ENCODE measurements at places on chromosomes 11 and 22. TPM values are rescaled to one million over a fixed set of nuclear protein-coding genes. Genes with fewer than 3 reads are reported as not detected.
A peak's percentile ranks its signal among the peaks of the same experiment; 100 is the strongest.

GRCh38 chr11:2277008-2277346 is 6.6 kb upstream of the ASCL2 start:
- no peaks in the 10 kb centered on the region for H3K27me3 ChIP-seq
- DNase-seq, result no peak
- no peaks in the 10 kb centered on the region for H3K36me3 ChIP-seq
- H3K4me3 ChIP-seq, result no peak overlapping the region
- H3K4me1 ChIP-seq, result no peaks in the 10 kb centered on the region

DNA sequence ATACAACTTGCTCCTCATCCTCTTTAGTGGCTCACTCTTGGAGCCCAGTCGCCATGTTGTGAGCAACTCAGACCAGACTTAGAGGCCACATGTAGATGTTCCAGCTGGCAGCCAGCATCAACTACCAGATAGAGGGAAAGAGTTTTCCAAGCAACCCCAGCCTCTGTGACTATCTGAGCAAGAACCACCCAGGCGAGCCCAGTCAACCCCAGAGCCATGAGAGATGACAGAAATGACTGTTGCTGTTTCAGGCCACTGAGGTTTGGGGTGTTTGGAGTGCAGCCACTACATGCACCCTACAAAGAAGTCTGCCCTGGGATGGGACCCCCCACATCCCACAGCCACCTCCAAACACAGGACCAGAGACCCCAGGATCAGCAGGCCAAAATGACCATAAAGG is 24.8 kb upstream of the CLDN5 start:
- no peaks in the 10 kb centered on the region for H3K4me1 ChIP-seq
- peaks cover 16% of the 10 kb centered on the region for H3K27me3 ChIP-seq
- H3K36me3 ChIP-seq, result no peaks in the 10 kb centered on the region
- no peak overlapping the region for H3K4me3 ChIP-seq
- DNase-seq, result no peak

DNA sequence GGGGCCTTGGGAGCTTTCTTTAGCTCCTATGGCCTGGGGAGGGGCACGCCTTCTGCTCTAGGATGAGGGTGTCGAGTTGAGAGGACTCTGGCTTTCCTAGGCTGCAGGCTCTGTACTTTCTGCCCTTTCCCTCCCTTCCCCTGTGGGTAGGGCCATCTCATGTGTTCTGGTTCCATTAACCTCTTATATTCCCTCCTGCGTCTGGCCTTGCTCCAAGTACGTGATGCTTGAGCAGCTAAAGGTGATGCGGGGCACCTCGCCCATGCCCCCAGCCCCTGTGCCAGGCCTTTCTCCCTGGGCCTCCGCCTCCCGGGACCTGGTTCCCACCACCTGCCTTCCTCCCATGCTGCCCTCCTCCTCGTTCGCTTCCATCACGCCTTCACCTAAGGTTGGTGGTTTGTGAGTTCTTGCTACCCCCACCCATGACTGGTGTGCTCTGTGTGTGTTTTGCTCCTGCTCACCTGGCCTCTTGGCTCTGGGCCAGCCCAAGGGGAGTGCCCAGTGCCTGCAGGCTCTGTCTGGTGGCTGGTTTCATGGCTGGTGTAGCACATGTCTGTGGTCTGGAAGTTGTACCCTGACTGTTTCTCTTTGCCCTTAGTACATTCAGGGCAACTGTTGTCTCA is 34.1 kb downstream of the PHLDB1 start:
- H3K27me3 ChIP-seq, result no peaks in the 10 kb centered on the region
- H3K4me1 ChIP-seq, result no peaks in the 10 kb centered on the region

DNA sequence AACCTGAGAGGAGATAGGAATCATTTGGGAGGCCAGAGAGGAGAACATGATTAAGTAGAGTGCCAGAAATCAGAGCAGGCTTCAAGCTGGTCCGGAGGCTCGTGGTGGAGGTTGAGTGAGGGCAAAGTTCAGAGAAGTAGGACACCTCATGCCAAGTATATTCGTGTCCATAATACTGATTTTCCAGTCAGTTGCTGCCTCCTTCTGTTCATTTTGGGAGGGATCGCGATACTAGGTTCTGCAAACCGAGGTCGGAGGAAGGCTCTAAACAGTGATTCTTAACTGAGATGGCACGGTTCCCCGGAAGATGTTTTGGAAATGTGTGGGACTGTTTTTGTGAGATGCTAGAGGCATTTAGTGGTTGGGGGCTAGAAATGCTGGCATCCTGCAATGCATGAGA is 13.6 kb upstream of the CD3E start:
- no peaks in the 10 kb centered on the region for H3K27me3 ChIP-seq
- H3K4me1 ChIP-seq, result no peaks in the 10 kb centered on the region
- no peaks in the 10 kb centered on the region for H3K36me3 ChIP-seq
- no peak overlapping the region for H3K4me3 ChIP-seq
- no peak for DNase-seq
- no peak overlapping the region for H3K27ac ChIP-seq

- H3K36me3 ChIP-seq, result no peaks in the 10 kb centered on the region
- no peak overlapping the region for H3K4me3 ChIP-seq
- DNase-seq, result no peak
- no peaks in the 10 kb centered on the region for H3K27me3 ChIP-seq
Observed at GRCh38 chr11:106072804-106073203, 4.3 kb downstream of the KBTBD3 start.

- DNase-seq, result no peak
- H3K27me3 ChIP-seq, result no peaks in the 10 kb centered on the region
- peaks cover 10% of the 10 kb centered on the region for H3K4me1 ChIP-seq
Observed at GRCh38 chr11:124942466-124943253, 6.8 kb upstream of the HEPACAM start.

The SPDYC gene
- not detected for total RNA-seq

GRCh38 chr11:99585606-99586005 is 564.9 kb downstream of the CNTN5 start:
- H3K27ac ChIP-seq, result no peak overlapping the region
- H3K4me1 ChIP-seq, result no peaks in the 10 kb centered on the region
- no peaks in the 10 kb centered on the region for H3K36me3 ChIP-seq
- DNase-seq, result no peak

The POTEH gene
- total RNA-seq, result not detected

The PANX3 gene
- total RNA-seq, result not detected

DNA sequence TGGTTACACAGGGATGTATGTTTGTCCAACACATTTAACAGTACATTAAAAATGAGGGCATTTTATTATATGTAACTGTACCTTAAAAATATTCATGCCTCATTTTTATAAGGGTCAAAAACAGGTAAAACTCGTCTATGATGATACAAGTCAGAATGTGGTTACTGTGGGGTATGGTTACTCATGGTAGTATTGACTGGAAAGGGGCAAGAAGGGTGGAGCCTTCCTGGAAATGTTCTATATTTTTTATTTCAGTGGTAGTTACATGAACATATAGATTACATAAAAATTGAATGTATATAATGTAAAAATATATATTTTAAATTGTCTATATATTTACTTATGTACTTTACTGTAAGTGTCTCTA is 99.8 kb downstream of the STIM1 start:
- no peaks in the 10 kb centered on the region for H3K36me3 ChIP-seq
- no peak for DNase-seq
- no peak overlapping the region for H3K4me3 ChIP-seq
- no peak overlapping the region for H3K27ac ChIP-seq

- peaks cover 2% of the 10 kb centered on the region for H3K27me3 ChIP-seq
- no peak for DNase-seq
- no peaks in the 10 kb centered on the region for H3K36me3 ChIP-seq
- no peak overlapping the region for H3K27ac ChIP-seq
- no peaks in the 10 kb centered on the region for H3K4me1 ChIP-seq
- no peak overlapping the region for H3K4me3 ChIP-seq
Observed at GRCh38 chr11:83306200-83307080, 20.3 kb upstream of the CCDC90B start.

The TIGD3 gene
- total RNA-seq, result 0.48 TPM

The WNT7B gene
- total RNA-seq, result not detected

The SEPTIN3 gene
- total RNA-seq, result 0.12 TPM

DNA sequence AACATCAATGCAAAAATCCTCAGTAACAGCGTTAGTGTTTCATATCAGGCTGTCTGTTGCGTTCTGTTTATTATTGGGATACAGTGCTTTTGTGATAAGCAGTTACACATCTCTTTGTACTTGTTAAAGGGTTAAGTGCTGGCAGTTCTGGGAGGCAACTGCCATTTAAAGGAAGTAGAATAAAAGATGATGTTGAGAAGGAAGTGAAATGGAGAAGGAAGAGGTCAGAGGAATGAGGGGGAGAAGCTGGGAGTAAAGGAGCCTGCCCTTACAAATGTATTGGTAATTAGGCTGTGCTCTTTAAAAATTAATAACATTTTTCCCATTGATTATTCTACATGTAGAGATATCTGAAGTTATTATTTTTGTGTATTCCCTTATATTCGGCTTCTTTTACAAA is 674.7 kb downstream of the NTM start:
- no peaks in the 10 kb centered on the region for H3K27me3 ChIP-seq
- DNase-seq, result no peak
- no peaks in the 10 kb centered on the region for H3K36me3 ChIP-seq
- no peak overlapping the region for H3K27ac ChIP-seq
- H3K4me3 ChIP-seq, result no peak overlapping the region

DNA sequence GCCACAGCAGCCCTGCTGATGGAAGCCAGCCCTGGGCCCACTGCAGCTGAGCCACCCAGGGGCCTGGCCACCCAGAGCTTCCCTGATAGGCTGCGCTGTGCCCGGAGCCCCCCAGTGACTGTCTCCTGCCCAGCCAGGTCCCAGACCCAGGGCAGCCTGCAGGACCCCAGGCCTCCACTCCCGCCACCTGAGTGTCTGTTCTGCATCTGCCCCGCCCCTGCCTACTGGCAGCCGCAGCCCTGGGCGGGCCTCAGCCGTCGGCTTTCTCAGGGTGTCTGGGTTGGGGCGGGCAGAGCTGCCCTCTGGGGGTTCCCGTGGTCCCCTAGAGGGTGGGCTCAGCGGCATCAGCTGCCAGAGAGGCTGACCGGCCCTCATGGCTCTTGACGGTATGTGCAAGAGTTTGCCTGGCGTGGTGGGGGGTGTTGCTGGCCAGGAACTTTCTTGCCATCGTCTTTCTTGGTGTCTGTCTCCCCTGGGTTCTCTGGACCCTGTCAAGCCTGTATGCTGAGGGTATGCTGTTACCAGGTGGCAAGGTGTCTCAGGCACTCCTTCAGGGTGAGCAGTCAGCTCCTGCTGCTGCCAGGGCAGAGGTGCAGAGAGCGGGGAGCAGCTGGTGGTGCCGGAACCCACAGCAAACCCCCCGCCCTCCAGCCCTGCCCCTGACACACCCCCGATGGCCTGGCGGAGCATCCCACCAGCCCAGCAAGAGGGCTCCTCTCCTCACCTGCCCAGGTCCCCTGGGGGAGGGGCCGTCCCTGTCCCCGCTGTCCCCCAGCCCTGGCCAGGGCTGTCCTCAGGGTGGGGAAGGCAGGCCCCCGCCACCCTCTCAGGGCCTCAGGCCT is 12.2 kb upstream of the PIM3 start:
- H3K27ac ChIP-seq, result no peak overlapping the region
- H3K36me3 ChIP-seq, result no peaks in the 10 kb centered on the region
- DNase-seq, result no peak
- H3K4me1 ChIP-seq, result peaks cover 41% of the 10 kb centered on the region
- peaks cover 4% of the 10 kb centered on the region for H3K27me3 ChIP-seq

The ST14 gene
- 0.53 TPM for total RNA-seq

DNA sequence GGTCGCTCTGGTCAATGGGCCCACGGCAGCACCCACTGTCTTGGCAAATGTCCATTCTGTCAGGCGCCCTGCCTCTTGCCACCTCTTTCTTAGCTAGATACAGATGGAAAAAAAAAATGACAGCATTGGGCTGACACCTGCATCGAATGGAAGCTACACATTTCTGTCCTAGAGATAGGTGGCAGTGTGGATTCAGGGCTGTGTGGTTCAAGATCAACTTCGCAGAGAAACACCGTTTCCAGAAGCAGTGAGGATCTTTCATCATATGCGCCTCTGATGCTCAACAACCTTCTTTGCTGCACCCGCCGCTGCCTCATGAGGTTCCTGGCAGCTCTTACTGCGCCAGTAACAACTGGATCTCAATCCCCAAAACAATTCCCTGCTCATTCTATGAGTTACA is 236.3 kb downstream of the KIRREL3 start:
- no peak overlapping the region for H3K4me3 ChIP-seq
- H3K4me1 ChIP-seq, result no peaks in the 10 kb centered on the region
- H3K27ac ChIP-seq, result no peak overlapping the region
- H3K27me3 ChIP-seq, result peaks cover 4% of the 10 kb centered on the region

DNA sequence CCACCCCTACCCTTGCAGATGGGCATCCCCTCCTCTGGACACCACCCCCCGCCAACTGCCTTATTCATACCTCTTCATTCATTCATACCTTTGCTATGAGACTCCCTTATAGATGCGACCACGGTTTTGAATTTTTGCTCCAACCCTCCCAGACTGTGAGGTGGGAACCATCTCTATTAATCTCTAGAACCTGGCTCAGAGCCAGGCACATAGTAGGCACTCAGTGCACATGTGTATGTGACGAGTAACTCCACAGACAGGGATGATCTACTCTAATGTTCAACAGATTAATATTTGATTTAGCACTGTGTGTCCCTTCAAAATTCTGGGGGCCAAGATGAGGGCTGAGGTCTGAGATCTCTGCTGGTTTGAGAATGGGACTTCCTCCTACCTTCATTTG is 220.4 kb downstream of the ST3GAL4 start:
- H3K4me1 ChIP-seq, result no peaks in the 10 kb centered on the region
- peaks cover 16% of the 10 kb centered on the region for H3K27me3 ChIP-seq
- no peaks in the 10 kb centered on the region for H3K36me3 ChIP-seq
- DNase-seq, result no peak
- no peak overlapping the region for H3K4me3 ChIP-seq

DNA sequence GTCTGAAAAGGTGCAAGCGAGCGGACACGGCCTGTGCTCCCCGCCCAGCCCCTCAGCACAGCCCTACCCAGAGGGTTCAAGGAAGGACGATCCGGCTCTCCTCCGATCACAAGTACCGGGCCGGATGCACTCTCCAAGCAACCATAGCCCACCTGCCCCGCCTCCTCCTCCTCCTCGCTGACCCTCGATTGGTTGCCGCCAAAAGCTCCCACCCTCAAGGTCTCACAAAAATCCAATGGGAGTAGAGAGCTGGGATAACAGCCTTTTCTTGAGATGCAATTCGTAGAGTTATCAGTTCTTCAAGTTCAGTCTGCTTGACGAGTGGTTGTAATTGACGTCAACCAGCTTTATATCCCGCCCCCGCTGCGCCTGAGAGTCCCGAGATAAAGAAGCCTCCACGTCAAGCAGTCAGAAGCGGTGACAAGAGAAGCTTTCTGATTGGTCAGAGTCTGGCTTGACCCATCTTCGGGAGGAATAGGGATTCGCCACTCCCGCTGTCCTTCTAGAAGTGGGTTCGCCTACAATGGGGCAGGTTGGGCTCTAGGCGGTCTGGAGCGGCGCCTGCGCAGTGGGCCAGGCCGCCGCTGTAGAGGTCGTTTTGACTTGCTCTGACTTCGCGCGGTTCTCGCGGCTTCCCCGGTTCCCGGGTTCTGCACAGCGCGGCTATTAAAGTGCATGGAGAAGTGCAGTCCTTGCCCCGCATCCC is at the start of gene IFT27:
IFT27 (minus strand) TSS at position 156 of the 706 bp plus-strand sequence. CDS start 412 bp downstream, outside the sequence.
- no peaks in the 10 kb centered on the region for H3K27me3 ChIP-seq
- DNase-seq, result peak; percentile 99

- H3K4me1 ChIP-seq, result peaks cover 86% of the 10 kb centered on the region
- peak; percentile 42 for DNase-seq
- peak overlapping the region; percentile 2 for H3K4me3 ChIP-seq
Observed at GRCh38 chr11:35045236-35045820, 93.6 kb upstream of the CD44 start.

Data from T-cell (primary cell).